Activated CD4-positive, alpha-beta T cell treated with anti-CD3 and anti-CD28 coated beads, Interleukin-2, amount 10 ng/mL, durations not matched to agents 24 days and 14 days (primary cell): ENCODE measurements at places on chromosomes 11 and 22. TPM values are rescaled to one million over a fixed set of nuclear protein-coding genes. Genes with fewer than 3 reads are reported as not detected.

DNA sequence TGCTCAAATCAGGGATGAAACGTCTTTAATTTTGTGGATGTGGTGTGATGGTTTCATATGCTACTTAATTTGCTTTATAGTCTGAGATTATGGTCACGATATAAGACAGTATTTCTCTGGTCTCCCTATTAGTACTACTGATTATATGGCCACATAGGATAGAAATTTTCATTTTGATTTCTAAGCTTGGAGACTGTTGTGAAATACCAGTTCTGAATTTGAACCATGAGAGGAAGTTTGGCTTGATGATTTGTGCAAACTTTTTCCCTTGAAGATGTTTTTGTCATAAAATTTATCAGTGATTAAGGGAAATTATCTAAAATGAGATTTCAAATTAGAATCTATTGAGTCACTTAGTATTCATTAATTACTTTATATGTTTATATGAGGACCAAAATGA lies 2.7 kb downstream of the RNF169 start:
- DNase-seq, result no peak
- H3K4me3 ChIP-seq, result peak overlapping the region; percentile 39
- peaks cover 21% of the 10 kb centered on the region for H3K36me3 ChIP-seq
- peaks cover 36% of the 10 kb centered on the region for H3K4me1 ChIP-seq
- no peaks in the 10 kb centered on the region for H3K27me3 ChIP-seq
- H3K27ac ChIP-seq, result no peak overlapping the region

Gene EPS8L2
- 15.3 and 19.8 TPM in 2 replicates for total RNA-seq

- H3K27ac ChIP-seq, result no peak overlapping the region
- no peak for DNase-seq
- H3K36me3 ChIP-seq, result peaks cover 46% of the 10 kb centered on the region
- H3K4me1 ChIP-seq, result no peaks in the 10 kb centered on the region
Observed at GRCh38 chr11:47325271-47326041, 27.0 kb downstream of the MYBPC3 start.

GRCh38 chr22:20945578-20945934 lies 21.5 kb upstream of the AIFM3 start:
- peaks cover 37% of the 10 kb centered on the region for H3K36me3 ChIP-seq
- no peak for DNase-seq
- H3K4me3 ChIP-seq, result no peak overlapping the region
- no peak overlapping the region for H3K27ac ChIP-seq
- H3K4me1 ChIP-seq, result peaks cover 49% of the 10 kb centered on the region

GRCh38 chr11:62832336-62833234 lies at the start of gene TEX54:
Gene TEX54, minus strand, starts transcription at chr11:62832841.
- H3K36me3 ChIP-seq, result peaks cover 41% of the 10 kb centered on the region
- H3K4me3 ChIP-seq, result peak within 1 kb of the TSS; percentile 89
- no peak for DNase-seq
- H3K27me3 ChIP-seq, result no peaks in the 10 kb centered on the region
- H3K4me1 ChIP-seq, result peaks cover 40% of the 10 kb centered on the region

DNA sequence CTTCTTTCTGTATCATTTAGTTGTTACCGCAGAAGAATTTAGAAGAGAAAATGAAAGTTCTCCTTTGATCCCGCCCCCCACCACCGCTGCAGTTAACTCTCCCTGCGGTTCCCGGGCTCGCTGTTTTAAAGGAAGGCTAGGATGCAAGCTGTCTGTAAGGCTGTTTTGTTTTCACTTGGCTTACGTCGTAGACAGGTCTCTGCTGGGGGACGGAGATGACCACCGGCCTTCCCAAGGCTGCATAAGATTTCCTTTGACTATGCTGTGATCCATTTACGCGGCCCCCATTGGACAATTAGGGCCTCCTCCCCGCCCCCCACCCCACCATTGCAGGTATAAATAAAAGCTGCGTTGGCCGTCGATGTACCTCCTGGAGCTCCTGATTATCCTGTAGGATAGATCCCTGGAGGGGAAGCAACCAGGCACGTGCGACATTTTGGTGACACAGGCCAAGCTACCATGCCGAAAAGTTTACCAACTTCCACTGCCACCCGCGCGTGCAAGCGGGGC lies 1.4 kb upstream of the CPT1A start:
- DNase-seq, result peak; percentile 89
- peak overlapping the region; percentile 81 for H3K4me3 ChIP-seq
- peaks cover 33% of the 10 kb centered on the region for H3K4me1 ChIP-seq
- H3K36me3 ChIP-seq, result no peaks in the 10 kb centered on the region
- peak overlapping the region; percentile 73 for H3K27ac ChIP-seq
